Kasumi-1 (cell line): ENCODE measurements at places on chromosomes 4 and X.

- no peak for DNase-seq
These were observed 11.7 kb downstream of the MMRN1 start for GRCh38 chr4:89906316-89906715.

- peak; percentile 74 for DNase-seq
These were observed 29.0 kb downstream of the F9 start for GRCh38 chrX:139559383-139560042.

DNA sequence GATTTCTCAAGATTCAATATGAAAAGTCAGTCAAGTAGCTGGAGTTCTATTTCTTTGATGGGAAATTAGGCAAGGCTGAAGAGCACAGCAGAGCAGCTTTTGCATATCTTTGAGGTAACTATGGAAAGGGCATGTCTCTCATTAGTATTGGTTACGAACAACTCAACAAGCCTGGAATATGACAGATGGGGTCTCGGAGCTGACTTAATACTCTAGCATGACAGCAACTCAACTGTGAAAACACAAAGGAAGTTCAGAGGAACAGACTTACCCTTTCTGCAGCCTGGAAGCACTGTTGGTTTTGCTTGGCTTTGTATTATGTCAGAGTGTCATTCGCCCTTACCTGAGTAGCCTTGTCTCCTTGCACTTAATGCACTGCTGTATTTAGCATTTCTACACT, 79.9 kb upstream of the AADAT start:
- DNase-seq: no peak

DNA sequence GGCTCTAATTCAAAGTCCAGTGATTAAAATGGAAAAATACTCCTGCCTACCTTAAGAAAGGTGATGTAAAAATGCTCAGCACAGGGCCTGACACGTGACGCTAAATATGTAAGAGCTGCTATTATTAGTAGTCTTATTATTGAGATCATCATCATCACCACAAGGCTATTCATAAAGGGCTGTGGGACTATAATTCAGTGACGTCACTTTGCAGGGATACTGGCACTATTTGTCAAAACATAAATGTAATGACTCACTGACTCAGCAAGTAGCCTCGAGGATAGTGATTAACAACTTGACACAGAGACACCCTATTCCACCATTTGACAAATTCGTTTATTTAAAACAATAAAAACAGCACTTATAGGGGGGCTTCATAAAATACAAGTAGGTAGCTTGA, 258.9 kb downstream of the SPANXN1 start:
- no peak for DNase-seq

DNA sequence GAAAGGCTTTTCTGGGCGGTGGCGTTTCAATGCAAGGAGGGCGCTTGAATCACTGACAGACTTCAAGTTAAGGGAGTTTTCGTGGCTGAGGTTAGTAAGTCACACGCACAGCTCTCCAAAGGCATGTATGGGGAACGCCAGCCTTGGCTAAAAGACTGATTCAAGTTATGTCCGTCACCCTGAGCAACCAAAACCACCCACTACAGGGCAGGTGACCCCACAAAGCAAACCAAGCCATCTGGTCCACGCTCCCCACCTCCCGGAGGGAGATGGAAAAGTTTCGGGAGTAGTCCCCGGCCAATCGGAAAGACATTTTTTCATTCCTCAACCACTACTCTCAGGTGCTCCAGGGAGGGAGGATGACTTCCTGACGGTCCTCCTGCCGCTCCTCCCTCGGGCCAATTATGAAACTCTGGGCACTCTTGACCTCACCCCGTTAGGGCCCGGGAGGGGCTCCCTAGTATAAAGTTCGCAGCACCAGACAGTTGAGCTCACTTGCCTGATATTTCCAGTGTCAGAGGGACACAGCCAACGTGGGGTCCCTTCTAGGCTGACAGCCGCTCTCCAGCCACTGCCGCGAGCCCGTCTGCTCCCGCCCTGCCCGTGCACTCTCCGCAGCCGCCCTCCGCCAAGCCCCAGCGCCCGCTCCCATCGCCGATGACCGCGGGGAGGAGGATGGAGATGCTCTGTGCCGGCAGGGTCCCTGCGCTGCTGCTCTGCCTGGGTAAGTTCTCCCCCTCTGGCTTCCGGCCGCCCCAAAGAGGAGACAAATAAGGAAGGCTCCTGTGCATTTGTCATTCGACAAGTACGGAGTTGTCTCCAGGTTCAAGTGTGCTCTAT, at the start of gene EREG:
Gene EREG (plus strand): TSS at position 494 of the 840 bp plus-strand sequence. CDS start 164 bp downstream, at position 658.
- no peak for DNase-seq

DNA sequence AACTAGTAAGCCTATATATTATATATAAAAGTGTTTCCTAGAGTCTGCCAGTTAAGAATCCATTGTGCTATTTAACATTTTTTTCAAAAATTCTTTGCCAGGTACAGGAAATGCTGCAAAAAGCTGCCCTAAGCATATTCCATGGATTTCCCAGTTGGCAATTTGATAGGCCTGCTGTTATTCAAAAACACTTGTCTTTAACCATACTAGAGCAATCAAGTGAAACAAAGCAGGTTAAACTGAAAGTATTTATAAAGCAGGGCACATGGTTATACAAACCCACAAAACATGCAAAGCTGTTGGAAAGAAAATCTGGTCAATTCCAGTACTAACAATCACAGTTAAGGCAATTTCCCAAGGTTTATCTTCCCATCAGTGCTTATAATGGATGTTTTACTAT, 159.9 kb downstream of the UNC5C start:
- no peak for DNase-seq

DNA sequence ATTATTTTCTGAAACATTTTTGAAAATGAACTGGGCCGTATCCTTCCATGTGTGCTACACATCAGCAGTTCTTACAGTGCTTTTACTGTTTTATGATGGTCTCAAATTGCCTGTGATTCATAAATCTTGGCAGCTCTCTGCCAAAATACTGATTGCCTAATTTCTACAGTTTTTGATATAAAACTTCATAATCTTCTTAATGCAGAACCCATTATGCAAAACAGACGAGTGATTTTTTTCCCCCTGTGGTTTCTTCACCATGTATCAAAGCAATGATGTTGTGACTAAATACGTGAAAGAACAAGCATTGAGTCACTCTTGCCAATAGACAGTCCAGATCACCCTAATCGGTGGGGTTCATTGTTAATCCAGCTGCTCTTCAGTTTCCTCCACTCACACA, 156.4 kb upstream of the WDR1 start:
- DNase-seq: no peak
